Pulmonary artery endothelial cell (primary cell): ENCODE measurements at places on chromosomes 13 and 19. TPM values are rescaled to one million over a fixed set of nuclear protein-coding genes. Genes with fewer than 3 reads are reported as not detected.

GRCh38 chr13:75186379-75186778 lies 295.6 kb downstream of the TBC1D4 start:
- no peak for DNase-seq

Gene AMER2
- not detected in 2 replicates for total RNA-seq

GRCh38 chr19:35727956-35728706 lies 10.3 kb downstream of the KMT2B start:
- DNase-seq, result no peak

DNA sequence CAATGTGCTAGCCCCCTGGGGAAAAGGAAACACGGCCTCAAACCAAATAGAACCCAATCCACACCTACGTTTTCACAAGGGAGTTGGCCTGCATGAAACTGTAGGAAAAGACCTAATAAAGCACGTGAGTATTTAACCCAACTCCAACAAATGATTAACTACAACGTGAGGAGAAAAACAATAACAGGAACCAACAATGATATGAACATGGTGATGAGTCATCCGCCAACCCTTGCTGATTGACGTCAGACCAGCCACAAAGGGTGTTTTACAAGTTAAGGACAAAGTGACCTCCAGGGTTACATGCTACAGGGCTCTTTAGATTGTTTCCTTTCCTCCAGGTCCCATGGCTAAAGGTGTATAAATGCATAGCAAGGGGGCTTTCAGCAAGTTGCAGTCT lies 460.5 kb downstream of the COG6 start:
- peak; percentile 98 for DNase-seq

GRCh38 chr19:40241809-40242384 lies 15.4 kb upstream of the CCNP start:
- DNase-seq, result peak; percentile 85

GRCh38 chr13:52947921-52948373 lies 80.7 kb upstream of the OLFM4 start:
- DNase-seq, result no peak
